ENCODE measurements at places on chromosomes 1 and 21.

DNA sequence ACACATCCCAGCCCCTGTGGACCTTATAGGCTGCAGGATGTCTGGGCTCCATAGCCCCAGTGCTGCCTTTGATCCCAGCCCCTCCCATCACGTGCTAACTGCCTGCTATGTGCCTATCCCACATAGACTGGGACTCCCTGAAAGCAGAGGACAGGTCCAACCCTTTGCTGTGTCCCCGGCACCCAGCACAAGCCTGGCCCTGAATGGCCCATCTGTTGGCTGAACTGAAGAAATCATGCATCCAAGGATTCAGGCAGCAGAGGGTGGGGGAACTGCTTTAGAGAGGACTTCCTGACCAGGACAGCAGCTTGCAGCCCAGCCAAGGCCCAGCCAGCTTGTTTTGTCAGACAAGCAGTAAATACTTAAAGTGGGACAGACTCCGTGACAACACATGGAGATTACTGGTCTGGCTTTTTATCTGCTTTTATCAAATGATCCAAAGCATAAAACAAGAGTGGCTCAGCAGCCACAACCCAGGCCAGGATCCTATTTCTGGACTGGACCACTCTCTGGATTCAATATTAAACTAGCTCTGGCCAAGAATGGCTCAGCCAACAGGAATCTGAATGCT, 69.3 kb downstream of the GLIS1 start:
- no peak for DNase-seq

GRCh38 chr1:72322910-72323309, 40.6 kb upstream of the NEGR1 start:
- no peak for DNase-seq

DNA sequence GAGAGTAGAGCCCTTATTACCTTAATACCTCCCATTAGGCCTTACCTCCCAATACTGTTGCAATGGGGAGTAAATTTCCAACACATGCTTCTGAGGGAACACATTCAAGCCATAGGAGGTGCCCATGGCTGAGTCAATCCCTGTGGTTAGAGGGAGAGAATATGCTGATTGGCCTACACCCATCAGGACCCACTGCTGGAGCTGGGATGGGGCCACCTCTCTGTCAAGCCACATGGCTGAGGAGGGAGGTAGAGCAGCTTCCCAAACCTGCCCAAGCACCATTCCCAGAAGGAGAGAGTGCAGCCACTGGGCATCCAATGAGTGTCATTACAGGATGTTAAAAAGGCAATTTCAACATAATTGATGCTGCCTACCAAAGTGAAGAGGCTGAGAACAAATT, 228.1 kb downstream of the C1orf94 start:
- no peak for DNase-seq

- no peak for DNase-seq
These were observed 33.6 kb upstream of the DISP1 start for GRCh38 chr1:222781251-222781650.

DNA sequence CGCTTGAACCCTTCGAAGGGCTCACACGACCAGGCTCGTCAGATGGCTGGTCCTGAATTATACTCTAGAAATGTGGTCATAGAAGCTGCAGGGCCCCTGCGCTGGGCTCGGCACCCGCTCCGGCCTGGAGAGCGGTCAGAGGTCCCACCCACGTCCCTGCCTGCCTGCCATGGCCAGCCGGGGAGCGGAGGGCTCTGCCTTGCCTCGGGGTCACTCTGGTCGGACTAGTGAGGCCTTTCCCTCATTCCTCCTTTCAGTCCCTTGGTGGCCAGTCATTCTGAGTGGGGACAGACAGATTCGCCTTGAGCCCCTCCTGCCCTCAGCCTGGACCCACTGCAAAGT, 529 bp upstream of the MARCKSL1 start:
- DNase-seq = no peak

GRCh38 chr1:4095433-4095971, 195.4 kb upstream of the C1orf174 start:
- DNase-seq = no peak

DNA sequence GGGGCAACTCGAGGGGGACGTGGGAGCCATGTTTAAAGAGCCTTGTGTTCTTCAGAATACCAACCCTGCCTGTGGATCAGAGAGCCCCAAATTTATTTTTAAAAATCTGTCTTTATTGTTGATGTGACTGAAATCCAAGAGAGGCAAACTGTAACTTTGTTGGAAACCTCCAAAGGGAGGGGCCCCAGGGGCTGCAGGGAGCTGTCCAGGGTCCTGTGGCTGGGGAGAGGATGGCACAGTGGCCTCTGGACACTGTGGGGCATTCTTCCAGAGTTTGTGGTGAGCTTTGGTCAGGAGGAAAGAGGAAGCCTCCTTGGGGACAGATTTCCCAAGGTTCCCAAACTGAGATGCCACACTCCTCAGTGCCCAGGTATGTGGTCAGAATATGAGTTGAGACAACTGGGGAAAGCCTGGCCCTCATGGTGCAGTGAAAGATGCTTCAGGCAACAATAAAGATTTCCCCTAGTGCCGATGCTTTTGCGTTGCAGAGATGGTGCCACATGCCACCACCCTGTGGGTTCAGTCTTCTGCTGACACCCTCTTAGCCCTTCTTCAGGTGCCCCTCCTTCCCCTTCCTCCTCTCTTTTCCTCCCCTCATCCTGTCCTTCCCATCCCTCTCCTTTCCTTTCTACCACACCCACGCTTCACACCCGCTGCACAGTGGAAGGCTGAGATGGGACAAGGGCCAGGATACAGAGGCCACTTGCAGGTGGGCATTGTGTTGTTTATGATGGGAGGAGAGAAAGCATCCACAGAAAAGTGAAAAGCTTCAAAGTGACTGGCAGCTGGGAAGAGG, 122.1 kb downstream of the UCK2 start:
- no peak for DNase-seq

DNA sequence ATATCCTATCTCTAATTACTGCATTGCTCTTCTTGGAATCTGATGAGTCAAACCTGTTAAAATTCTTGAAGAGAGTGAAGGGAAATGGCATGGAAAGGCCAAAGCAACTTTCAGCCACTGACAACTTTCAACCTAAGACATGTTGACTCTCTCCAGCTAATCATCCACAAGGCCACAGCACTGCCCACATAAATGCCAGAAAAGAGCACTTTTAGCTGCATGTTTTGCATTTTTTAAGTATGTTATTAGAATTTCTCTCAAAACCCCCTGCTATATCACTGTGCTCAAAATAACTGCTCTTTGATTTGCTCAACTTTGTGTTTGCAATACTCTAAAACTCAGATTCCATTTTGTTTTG, 352.5 kb downstream of the ADGRL2 start:
- DNase-seq = no peak

GRCh38 chr1:42822800-42823392, 5.7 kb upstream of the SVBP start:
- DNase-seq = no peak

DNA sequence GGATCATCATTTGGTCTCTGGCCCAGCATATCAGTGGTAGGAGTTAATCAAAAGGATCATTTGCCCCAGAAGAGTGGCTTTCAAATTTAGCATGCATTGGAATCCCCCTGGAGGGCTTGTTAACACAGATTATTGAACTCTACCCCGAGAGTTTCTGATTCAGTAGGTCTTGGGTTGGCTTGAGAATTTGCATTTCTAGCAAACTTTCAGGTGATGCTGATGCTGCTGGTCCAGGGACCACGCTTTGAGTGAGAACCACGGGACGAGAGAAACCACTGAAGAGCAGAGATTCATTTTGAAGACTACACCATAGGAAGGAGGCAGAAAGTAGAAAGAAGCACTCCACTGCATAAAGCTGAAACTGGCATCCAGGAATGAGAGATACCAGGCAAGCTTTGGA, 81.3 kb upstream of the DUSP10 start:
- DNase-seq = no peak

GRCh38 chr1:30109853-30110252, 613.5 kb downstream of the MATN1 start:
- no peak for DNase-seq

DNA sequence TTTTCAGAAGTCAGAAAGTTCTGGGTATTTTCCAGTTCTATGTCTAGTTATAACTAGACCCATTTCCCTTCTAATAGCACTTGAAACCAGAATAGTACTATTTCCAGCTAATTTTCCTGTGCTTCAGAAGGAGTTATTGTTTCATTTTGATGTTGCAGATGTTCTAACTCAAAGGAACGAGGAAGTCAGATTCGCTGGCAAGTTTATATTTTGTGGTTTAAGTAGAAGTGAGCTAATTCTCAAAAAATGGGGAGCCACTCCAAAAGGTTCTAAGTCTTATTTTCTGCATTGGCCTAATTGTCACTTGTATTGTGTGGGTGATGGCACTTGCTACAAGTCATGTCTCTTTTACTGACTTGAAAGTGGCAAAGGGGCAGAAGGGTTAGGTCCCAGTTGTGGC, 18.1 kb downstream of the CCDC185 start:
- no peak for DNase-seq

DNA sequence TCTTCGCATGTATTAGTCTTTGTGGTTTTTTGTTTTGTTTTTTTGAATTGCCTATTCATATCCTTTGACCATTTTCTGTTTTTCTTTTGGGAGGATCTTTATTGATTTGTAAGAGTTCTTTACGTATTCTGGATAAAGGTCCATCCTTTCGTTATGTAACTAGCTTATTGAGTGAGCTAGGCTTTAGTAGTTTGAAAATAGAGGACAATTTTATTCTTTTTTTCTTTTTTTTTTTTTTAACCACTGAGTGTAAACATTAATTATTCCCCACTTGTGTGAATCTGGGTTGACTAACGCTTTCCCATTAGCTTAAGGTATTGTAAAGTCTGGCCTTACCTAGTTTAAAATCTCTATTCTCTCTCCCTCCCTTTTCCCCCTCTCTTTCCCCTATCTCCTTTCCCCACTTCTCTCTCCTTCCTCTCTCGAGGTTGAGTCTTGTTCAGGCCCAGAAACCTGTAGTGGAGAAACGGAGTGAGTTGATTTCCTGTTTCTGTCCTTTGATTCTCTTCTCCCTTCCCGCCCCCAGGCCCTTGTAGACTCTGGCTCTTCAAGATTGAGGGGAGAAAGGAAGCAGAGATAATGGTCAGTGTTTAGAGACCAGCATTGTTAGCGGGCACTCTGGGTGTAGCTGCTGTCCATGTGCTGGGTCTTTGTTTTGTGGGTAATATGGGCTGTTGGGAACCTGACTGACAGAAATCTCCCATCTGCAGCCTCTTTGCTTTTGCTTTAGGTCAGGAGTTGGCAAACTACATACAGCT, 1.5 kb downstream of the MORC3 start:
- DNase-seq = peak; percentile 25

DNA sequence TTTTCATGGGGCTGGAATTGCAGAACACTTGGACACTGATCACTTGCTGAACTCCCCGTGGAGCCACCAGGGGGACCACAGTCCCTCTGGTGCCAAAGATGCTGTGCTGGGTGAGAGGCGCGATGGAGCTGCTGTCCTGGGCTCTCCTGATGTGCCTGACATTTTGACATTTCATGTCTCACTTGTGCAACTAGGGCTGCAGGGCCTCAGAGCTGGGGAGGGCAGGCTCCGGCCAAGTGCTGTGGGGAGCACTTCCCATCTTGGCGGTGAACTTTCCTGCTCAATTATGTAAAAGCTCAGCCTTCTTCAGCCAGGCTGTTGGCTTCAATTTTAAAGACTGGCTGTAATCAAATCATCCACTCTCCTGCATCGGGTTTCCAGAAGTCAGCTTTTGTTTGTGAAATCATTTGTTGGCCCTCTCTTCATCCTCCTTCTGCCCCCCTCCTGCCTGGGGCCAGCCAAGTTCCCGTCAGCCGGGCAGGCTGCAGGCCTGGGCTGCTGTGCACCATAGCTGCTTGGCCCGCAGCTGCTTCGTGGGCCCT, 36.8 kb downstream of the KCNAB2 start:
- DNase-seq = no peak

GRCh38 chr1:29853716-29854330, 617.5 kb downstream of the PTPRU start:
- DNase-seq = no peak

GRCh38 chr1:200896531-200897196, 2.0 kb downstream of the INAVA start:
- DNase-seq = no peak

- no peak for DNase-seq
These were observed 13.0 kb upstream of the SLC6A9 start for GRCh38 chr1:44044071-44044801.

DNA sequence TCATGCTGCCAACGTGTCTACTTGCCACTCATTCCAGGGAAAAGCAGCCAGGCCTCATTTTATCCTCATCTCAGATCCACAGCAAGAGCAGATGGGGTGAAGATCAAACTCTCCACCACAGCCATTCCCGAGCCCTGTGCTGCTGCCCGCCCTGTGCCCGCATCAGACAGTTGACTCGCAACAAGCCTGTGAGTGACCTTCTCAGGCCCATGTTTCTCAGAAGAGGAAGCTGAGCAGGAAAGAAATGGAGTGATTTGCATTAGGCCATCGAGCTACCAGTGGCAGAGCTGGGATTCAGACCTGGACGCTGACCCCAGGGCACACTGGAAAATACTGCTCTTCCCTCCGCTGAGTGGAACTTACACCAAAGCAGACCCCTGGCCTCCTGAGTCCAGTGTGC, 1.2 kb downstream of the CNR2 start:
- no peak for DNase-seq

DNA sequence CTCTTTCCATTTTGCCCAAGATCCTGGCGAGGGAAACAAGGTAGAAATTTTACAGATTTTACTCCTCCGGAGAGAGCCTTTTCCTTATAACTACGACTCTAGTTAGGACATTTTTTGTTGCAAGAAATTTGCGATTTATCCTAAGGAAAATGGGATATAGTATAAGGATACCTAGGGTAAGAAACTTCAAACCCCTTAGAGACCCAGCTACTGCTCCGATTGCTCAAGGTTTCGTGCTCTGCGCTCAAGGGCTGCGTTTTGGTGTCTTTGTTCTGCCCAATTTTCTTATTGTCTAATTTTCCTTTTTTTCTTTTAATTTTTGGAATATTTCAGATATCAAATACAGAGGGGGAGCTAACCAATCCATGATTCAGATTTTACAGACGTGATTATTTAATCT, 1.5 kb downstream of the TTC3 start:
- no peak for DNase-seq

DNA sequence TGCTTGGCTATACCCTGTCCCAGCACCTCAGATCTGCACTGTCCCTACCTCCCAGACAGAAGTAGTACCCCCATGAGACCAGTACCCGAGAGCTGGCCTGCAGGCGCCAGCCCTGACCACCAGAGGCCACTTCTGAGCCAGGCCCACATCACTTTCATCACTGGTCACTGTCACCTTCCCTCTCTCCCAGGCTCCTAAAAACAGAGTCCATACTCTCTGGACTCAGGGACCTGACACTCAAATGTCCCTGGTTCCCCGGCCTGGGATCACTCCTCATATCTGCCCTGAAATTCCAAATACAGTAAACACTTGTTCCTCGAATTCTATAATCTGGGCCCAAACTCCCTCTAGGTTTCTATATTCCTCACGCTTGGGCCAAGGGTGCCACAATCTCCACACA, 18.7 kb downstream of the TMEM53 start:
- peak; percentile 18 for DNase-seq

DNA sequence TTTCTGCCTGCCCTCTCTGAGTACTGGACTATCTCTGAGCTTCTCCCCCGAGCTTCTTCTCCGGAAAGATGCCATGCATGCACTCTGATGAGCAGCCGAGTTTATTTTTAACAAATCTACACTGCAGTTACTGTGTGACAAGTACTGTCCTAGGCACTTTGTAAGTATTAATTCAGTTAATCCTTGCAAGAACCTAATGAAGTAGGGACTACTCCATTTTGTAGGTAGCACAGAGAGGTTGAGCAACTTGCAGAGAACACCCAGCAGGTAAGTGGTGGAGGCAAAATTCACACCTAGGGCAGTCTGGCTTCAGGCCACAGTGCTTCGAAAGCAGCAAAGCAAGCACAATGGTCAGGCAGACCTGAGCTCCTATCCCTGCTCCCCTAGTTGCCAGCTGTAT, 3.8 kb upstream of the TAL1 start:
- DNase-seq = no peak

Data from activated CD4-positive, alpha-beta T cell treated with anti-CD3 and anti-CD28 coated beads for 48 hours (primary cell).